Dorsolateral prefrontal cortex (tissue), 122 donors: ENCODE measurements at places on chromosomes 7 and 10.

DNA sequence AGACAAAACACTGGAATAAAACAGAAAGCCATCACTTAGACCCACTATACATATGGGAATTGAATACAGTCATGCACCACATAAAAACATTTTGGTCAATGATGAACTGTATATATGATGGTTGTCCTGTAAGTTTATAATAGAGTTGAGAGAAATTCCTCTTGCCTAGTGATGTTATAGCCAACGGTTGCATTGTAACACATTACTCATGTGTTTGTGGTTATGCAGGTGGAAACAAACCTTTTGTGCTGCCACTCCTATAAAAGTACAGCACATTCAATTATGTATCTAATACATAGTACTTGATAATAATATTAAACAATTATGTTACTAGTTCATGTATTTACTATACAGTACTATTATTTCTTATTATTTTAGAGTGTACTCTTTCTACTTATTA lies 381.2 kb upstream of the MBL2 start:
- DNase-seq, result no peak

DNA sequence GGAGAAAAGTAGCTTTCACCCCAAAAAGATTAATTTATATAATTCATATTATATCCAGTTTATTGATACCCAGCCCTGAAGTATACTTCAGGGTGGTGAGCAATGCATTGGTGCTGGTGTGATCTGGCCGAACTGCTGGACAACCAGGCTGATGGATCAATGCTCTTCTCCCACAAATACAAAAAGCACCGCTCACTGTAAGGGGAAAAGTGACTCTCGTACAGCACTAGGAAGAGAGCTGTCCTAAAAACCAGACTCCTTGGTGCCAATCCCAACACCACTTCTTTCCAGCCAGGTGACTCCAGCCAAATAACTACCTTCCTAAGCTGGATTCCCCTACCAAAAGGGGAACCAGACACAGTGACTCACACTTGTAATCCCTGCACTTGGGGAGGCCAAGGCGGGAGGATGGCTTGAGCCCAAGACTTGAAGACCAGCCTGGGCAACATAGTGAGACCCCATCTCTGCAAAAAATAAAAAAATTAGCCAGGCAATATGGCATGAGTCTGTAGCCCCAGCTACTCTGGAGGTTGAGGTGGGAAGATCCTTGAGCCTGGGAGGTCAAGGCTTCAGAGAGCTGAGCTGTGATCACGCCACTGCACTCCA lies 13.1 kb upstream of the TNPO3 start:
- DNase-seq, result no peak

- no peak for DNase-seq
These were observed 99.3 kb upstream of the INSIG1 start for GRCh38 chr7:155198196-155198892.

GRCh38 chr7:132193898-132194297 lies 382.4 kb downstream of the PLXNA4 start:
- no peak for DNase-seq

- no peak for DNase-seq
These were observed 85.8 kb downstream of the CALD1 start for GRCh38 chr7:134865001-134865845.

- no peak for DNase-seq
These were observed 25.8 kb upstream of the LRRC18 start for GRCh38 chr10:48965460-48965859.

DNA sequence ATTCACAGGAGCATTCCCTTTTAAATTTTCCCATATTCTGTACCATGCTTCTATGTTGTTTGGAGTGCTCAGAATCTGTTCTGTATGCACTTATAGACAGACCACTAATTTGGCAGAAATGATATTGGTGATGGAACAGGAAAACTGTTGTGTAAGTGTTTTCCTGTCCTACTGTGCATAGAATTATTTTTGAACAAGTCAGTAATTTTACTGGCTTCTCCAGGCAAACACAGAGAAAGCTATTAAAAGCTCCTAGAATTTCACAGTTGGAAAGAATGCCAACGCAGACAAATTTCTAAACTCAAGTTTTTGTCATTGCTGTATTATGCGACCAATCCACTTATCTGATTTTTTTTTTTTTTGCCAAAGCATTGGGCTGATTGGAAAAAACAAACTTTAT lies 55.7 kb downstream of the ANKMY2 start:
- no peak for DNase-seq

DNA sequence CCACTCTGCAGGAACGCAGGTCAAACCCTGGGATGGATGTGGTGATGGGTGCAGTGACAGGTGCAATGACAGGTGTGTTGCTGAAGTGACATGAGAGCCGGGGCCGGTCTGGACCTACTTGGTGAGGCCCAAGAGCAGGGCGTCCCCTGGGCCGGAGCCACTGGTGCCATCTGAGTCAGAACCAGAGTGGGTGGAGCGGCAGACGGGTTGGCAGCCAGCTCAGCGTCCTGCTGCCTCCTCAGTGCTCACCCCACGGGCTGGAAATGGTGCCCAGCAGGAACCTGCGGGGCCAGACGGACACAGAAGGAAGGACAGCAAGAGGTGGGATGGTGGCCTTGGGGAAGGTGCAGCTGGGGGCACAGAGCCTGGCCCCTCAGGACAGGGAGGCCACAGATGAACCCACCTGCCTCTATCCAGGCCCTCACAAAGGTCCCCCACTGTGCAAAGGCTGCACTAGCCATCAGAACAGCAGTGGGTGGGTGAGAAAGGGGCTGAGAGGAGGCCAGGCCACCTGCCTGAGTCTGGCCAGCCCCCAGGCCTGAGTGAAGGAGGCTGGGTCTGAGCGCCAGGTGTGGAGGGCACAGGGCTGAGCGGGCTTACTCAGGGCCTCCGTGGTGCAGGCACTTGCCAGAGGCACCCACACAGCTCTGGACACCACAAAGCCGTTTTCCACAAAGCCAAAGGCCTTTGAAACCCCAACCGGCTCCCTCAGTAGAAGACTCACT lies 129.0 kb upstream of the PPP2R2D start:
- DNase-seq, result peak; percentile 36

GRCh38 chr10:6046773-6047611 lies 15.2 kb downstream of the IL2RA start:
- no peak for DNase-seq

DNA sequence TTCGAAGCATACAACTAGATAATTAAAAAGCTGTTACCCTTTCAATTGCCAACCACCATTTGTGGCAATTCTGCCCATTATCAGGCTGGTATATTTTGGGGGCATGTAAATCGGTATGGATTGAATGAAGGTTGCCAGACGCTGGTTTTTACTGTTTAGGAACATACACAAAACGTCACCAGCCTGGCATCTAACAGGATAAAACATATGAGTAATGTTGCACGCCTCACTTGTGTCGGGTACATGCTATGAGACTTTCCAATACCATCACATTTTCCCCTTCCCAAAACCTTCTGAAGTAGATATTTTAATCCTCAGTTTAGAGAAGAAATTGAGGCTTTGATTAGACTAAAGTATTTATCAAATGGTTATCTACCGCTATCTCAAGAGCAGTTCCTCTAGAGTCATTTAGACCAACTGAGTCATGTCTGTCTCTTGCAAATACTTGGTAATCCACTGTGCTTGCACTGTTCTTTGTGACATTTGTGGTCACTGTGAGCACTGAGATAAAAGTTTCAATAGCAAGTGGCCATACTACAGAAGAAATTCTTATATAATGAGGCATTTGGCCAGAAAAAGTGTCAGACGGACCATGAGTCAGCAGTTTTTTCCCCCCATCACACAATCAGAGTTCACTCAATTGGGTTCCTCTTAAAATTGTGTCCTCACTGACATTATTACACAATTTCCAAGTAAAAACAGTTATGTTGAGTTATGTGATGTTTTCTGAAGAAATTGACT lies 498.7 kb downstream of the NXPH1 start:
- DNase-seq, result no peak
